ENCODE measurements at places on chromosomes 2 and 18.

DNA sequence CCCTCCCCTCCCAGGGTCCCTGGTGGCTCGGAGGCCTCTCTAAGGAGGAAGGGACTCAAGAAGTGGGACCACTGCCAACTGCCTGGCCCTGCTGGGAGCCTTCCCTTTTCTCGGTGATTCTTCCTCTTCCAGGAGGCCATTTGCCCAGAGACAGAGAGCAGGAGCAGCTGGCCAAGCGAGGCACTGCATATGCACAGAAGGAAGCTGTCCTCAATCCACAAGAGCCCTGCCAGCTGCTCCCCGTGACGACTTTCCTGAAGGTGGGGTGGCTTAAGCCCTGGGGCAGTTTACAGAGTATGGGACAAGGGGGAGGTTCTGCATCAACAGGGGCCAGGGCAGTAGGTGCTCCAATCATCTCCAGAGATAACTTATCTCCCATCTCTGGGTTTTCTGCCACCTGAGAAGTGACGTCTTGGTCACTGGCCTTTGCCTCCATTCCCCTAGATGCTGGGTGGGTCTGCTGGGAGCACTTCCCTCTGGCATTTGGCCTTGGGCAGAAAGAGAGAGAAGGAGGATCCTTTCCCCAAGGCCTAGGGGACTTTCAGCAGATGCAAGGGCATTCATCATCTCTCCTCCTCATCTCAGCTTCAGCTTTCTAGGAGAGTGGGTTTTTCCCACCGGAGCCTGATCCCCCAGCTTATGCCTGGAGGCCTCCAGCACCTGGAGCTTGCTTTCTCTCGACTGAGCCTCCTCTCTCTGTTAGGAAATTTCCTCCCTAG is 28.5 kb downstream of the CIB4 start:
- DNase-seq = no peak

DNA sequence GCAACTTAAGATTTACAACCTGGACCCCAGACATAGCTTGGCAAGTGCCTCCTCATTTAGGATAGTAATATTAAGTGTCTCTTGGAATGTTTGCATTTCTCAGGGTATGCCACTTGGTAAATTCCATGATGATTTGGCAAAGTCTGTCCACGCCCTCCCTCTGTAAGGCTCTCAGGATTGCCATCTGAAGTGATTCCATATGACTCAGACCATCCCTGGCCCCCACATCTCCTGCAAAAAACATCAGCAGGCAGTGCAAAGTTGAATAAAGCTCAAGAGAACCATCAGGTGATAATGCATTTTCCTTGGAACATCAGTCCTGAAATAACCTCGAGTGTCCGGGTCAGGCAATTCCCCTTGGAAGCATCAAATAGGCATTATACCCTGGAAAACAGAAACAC is 27.1 kb upstream of the PIEZO2 start:
- DNase-seq = peak; percentile 63

- no peak for DNase-seq
Observed at GRCh38 chr2:120383631-120384340, 37.9 kb downstream of the INHBB start.

DNA sequence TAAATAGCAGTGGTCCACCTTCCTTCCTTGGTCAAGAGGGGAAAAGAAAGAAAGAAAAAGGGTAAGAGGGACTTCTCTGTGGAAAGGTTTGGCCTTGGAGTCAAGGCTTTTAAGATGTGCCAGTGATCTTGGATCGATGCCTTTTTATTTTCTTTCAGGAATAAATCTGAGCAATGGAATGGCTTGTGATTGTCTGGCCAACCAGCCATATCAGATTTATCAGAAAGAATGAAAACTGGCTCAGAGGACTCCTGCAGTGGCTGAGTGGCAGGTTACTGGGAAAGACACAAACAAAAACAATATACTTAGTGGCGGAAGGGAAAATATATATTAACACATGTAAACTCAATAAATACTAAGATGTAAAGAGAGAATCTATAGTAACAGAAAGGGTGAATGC is 4.3 kb downstream of the ERBB4 start:
- DNase-seq = no peak

DNA sequence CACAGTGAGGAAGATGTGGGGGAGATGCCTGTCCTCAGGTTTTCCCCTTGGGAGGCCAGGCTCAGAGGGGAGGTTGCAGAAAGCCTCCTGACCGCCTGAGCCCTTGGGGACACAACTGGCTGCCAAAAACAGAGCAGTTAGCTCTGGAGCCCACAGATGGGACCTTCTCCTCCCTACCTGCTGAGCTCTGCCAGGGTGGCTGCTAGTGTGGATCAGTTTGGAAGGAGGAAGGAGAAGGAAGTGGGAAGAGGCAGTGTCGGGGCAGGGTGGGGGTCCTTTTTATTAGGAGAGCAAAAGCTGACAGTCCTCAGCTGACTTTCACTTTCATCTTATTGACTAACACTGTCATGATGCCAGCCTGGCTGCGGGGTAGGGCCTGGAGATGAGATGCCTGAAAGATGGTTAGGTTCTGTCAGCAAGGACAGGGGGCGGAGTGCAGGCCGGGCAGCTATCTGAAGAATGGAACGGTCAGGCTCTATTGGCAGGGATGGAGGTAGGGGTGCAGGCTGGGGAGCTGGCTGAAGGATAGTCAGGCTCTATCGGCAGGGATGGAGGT is 188.5 kb upstream of the HDAC4 start:
- DNase-seq = no peak

DNA sequence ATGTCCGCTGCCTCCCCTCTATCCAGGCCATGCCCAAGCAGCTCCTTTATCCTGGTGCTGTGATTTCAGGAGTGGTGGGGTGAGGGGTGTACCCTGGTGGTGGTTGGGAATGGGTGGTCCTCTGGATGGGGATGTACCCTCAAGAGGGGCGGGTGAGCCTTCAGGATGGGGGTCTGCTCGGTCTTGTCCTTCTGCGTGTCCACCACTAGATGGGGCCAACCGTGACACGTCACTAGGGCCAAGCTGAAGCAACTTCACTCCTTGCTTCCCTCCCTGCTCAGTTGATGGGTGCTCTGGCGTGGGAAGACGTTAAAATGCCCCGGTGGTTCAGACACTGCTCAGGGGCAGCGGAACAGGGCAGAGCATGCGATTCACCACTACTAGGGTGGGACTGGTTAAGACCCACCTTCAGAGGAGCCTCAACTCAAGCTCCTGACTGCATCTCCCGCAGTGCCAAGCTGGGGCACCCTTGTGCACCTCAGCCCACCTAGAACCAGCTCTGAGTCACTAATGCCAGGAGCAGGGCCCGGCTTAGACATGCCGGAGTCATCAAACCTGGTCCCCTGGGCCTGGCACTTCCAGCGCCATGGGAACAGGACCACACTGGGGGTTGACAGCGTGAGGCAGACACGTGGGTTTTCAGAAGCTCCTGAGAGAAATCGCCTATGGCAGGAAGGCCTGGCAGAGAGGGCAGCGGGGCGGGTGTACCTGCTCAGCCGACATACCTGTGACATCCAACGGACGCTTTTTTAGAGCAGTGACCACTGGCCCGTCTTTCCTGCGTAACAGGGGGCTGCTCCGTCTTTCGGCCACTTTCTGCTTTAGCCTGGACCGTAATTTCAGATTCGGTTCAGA is 256.7 kb downstream of the HDAC4 start:
- peak; percentile 53 for DNase-seq

DNA sequence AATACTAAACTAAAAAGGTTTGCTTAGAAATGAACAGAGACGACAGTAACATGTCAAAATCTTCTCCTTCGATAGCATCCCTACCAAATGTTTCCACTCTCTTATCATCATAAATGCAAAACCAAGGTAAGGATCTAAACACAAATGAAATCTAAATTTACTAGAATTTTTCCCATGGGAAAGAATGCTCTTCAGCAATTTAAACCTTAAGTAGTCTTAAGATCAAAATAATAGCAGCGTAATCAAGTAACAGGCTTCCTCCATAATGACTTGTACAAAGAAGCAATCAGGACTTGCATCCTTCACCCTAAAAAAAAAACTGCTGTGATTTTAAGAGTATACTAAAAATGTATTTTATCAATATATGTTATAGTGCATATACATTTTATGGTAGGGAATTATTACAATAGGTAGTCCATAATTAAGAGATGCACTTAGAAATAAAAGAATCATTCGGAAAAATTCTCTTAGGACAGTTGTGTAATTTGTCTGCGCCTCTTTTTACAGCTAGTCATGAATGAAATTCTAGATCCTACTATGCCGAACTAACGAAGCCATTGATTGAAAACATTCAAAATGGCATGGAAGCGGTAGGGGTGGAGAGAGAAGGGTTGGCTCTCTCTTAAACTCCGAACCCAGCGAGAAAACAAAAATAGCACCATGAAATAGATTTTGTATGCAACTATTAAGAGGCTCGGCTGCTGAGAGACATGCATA is 1.3 kb downstream of the PGAP1 start:
- DNase-seq = no peak

GRCh38 chr2:157476953-157477709 is 33.2 kb upstream of the CYTIP start:
- peak; percentile 8 for DNase-seq

- no peak for DNase-seq
Observed at GRCh38 chr2:70978341-70979179, at the start of gene ANKRD53. TSS of gene ANKRD53 (plus strand) at chr2:70978630. CDS start at chr2:70978646, 16 bp downstream.
